Skeletal muscle cell (primary cell): ENCODE measurements at places on chromosomes 3 and 15.
A peak's percentile ranks its signal among the peaks of the same experiment; 100 is the strongest.

GRCh38 chr15:49339656-49340055, 83.4 kb upstream of the FGF7 start:
- no peak for DNase-seq

GRCh38 chr3:109284071-109284470, 32.2 kb downstream of the DPPA2 start:
- DNase-seq = no peak

DNA sequence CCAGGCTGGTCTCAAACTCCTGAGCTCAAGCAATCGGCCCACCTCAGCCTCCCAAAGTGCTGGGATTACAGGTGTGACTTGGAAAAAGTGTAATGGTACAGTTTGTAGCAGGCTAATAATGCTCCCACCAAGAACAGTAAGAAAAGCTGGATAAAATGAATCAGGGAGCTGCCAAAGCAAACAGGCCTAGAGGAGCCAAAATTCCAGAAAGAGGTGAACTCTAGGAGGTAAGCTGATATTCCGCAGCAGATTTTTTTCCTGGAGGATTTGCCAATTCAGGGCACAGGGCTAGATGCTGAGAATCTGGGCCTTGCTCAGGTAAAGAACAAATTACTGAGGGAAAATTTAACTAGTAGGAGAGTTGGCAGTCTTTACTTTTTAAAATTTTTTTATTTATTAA, 11.0 kb upstream of the PCYT1A start:
- no peak for DNase-seq

- DNase-seq = no peak
Observed at GRCh38 chr3:166759736-166760513, 620.2 kb downstream of the ZBBX start.

DNA sequence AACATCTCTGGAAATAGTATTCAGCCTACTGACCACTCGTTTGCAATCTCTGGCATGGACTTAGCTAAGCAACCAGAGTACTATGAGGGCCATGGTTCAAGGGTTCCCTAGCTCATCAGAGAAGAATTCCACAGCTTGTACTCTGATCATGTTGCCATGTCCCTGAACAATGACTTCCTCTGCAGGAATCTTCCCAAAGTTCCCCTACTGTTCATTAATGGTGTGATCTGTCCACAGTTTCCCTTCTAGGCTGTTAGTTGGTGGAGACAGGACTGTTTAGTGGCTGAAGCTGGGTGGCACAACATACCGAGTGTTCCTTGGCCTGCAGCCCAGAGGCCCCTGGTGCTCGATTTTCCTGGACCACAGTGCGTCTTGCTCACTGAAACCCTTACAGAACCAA, 44.4 kb upstream of the GALNT15 start:
- DNase-seq = peak; percentile 98

DNA sequence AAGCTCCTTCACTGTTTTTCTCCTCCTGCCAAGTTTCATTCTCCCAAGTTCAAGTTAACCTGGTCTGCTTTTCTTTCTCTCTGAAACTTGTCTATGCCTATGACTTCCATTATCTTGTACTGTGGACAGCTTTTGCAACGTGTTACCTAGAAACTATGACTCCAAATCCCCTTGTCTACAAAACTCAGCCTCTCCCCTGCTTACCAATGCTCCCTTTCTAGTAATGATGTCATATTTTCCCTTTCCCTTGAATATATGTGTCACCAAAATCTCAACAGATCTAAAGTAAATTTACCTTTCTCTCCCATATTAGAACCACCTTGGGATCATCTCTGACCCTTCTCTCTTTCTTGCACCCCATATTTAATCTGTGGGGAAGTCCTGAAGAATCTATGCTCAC, 10.5 kb upstream of the ABHD2 start:
- no peak for DNase-seq

GRCh38 chr3:112755845-112756613, 90.6 kb downstream of the CD200R1L start:
- DNase-seq = no peak

GRCh38 chr3:43153216-43154083, 47.6 kb upstream of the POMGNT2 start:
- DNase-seq = peak; percentile 94

- peak; percentile 47 for DNase-seq
Observed at GRCh38 chr15:83292317-83292716, 7.9 kb upstream of the BNC1 start.

DNA sequence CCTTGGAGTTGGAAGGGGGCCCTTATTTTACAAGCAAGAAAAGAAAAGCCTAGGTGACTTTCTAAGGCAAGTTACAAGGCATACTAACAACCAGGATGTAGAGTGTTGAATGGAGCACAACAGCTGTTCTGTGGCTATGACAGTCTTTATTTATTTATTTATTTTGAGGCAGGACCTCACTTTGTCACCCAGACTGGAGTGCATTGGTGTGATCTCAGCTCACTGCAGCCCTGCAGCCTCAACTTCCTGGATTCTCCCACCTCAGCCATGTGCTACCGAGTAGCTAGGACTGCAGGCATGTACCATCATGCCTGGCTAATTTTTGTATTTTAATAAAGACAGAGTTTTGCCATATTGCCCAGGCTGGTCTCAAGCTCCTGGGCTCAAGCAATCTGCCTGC, 973.4 kb downstream of the ROBO1 start:
- DNase-seq = no peak

DNA sequence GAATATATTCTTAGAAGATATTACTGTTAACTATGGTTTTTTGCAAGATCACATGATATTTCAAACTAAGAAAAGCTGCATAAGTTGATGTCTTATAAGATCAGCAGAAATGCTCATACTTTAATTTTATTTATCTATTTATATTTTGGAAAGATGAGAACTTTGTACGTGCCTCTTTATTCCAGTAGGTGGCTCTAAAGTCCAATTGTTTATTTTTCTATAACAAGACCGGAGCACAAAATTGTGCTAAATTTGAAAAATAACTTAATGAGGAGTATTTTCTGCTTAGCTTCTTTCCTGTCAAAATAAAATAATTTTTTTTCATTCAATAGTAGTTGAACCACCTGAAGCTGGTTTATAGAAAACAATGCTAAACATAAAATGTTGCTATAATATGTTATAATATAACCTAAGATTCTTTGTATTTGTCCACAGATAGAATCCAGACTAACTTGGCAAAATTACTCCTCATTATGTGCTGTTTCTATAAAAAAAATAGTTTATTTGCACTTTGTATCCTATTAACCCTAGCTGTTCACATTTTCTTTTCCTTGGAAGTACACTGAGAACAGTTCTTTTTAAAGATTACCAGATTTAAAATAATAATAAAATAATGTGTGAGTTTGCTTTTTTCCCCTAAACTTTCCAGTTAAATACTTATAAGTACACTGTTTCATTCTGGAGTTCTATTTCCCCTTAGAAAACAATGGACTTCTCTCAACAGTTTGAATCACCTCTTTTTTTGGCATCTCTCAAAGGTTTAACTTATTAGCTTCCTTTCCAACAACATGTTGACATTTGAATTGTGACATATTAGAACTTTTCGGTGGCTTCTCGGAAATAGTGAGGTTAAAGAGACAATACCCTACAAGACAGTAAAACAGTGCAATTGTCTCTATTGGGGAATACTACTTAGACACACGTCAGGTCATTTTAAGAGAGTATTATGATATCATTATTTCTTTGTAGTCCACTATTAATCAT, 530.0 kb downstream of the MECOM start:
- no peak for DNase-seq

- DNase-seq = no peak
Observed at GRCh38 chr3:7793786-7794185, 707.8 kb upstream of the LMCD1 start.

- DNase-seq = no peak
Observed at GRCh38 chr3:129059311-129059958, 1.1 kb upstream of the GP9 start.

GRCh38 chr3:197789309-197789708, 1.7 kb upstream of the LRCH3 start:
- no peak for DNase-seq

DNA sequence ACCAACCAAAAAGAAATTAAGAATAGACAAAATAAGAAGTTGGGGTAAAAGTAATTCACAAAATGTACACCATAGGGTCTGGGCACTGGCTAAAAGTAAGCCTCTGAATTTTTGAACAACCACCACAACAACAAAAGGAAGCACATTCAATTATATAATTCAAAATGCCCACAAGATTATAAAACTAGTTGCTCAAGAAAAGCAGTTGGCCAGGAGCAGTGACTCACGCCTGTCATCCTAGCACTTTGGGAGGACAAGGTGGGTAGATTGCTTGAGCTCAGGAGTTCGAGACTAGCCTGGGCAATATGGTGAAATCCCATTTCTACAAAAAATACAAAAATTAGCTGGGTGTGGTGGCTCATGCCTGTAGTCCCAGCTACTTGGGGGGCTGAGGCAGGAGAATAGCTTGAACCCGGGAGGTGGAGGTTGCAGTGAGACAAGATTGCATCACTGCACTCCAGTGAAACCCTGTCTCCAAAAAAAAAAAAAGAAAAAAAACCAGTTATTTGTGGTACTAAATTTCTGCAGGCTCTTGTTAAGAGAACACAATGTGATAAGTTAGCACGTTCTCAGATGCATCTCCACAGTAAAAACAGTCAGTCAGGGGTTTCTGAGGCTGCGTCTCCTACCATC, 6.6 kb upstream of the ATP11B start:
- DNase-seq = no peak

DNA sequence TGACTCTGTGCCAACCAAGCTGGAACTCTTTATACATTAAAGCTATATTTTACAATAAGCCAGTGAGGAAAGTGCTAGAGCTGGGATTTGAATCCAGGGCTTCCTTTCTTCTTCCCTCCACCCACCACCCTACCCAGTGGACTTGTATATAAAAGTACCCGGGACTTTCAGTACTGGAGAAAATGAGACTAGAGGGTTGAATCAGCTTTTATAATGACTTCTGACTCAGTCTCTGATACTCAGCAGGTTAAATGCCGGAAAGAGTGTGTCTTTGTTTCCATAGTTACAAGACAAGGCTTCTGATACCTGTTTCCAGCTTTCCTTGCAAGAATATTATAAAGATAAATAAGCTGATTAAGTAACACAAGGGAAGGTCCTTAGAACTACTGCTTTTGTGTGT, 80.9 kb downstream of the FRMD4B start:
- no peak for DNase-seq

- DNase-seq = no peak
Observed at GRCh38 chr3:115635406-115635805, 12.1 kb downstream of the GAP43 start.

- DNase-seq = no peak
Observed at GRCh38 chr3:36681867-36682266, 82.5 kb downstream of the DCLK3 start.

GRCh38 chr3:150495563-150496168, 50.6 kb downstream of the SERP1 start:
- DNase-seq = peak; percentile 8

GRCh38 chr3:43011638-43012037, 32.5 kb downstream of the GASK1A start:
- DNase-seq = no peak

DNA sequence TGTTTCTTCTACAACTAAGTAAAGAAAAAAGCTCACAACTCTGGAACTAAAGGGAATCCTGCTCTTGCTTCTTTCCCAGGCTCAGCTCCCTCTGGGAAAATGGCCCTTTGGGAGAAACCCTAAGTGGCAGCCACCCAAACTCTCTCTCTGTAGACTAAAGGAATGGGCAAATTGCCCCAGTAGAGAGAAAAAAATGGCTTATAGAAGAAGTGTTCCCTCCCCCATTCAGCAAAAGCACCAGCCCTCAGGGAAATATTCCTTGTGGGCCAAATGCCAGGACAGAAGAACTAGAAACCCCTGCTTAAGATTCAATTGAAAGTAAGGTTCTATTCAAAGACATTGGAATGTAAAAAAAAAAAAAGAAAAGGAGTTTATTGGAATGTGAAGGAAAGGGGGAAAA, 603.7 kb upstream of the ALCAM start:
- DNase-seq = no peak

DNA sequence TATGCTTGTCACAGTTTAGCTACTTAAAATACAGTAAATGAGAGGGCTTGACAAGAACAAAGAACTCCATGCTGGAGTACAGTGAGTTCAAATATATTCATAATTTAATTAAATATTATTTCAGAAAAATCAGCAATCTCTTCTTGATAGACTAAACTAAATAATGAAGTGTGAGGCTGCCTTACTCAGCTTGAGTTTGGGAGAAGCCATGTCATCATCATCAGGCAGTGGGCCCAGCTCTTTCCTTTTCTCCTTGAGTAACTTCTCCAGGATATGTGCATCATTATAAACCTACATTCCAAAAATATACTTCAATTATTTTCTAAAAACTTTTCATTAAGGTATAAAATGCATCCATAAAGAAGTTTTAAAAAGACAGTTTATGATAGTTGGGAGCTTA, 70.5 kb downstream of the PBRM1 start:
- DNase-seq = no peak

DNA sequence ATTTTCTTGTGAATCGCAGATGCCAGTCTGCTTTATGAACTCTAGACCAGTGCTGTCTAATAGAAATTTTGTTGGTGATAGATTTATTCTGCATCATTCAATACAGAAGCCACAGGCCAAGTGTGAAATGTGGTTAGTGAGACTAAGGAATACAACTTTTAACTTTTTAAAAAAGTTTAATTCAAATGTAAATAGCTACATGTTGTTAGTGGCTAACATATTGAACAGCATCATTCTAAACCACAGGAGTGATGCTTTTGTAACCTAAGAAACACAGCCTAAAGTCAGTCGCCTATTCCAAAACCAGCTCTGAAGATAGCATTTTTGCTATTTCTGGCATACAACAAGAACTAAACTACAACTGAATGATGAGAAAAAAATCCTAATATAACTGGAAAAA, 164.8 kb upstream of the CBLB start:
- DNase-seq = no peak

DNA sequence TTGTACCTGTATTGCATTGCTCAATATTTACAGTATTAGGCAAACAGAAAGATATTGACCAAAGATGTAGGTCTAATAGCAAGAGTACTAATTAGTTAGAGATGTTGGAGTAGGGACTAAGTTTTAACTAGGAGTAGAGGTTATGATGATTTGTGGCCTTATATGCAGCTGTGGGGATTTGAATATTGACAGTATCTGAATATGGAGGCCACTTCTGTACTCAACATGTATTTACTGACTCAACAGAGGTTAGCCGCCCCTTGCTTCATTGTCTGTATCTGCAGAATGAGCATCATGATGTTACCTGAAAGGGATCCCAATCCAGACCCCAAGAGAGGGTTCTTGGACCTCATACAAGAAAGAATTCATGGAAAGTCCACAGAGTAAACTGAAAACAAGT, 49.6 kb upstream of the LRTM1 start:
- no peak for DNase-seq
